Liver (tissue), 10 donors: ENCODE measurements at places on chromosomes 1 and 21.

DNA sequence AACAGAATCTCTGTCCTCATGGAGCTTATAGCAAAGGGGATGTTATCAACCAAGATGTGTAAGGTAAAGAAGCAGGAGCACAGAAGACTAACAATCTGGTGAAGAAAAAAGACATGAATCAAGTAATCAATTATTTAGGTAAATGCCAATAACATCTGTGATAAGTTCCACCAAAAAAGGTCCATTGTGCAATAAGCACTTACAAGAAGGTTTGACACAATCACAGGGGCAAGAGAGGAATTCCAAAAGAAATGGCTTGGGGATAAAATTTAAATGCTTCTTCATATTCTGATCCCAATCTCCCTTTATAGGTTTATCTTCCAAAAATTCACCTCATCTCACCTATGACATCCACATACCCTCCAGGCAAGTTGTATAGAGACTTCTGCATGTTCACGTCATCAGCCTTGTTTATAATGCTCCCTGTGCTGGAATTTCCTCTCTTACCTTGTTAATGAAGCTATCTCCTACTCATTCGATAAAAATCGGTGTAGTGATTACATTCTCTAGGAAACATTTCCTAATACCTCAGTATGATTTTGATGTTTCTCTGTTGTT lies 53.6 kb upstream of the DPT start:
- no peaks in the 10 kb centered on the region for H3K36me3 ChIP-seq
- H3K27me3 ChIP-seq, result no peaks in the 10 kb centered on the region
- H3K4me3 ChIP-seq, result no peak overlapping the region
- H3K4me1 ChIP-seq, result no peaks in the 10 kb centered on the region
- H3K27ac ChIP-seq, result no peak overlapping the region

GRCh38 chr1:30965924-30966599 lies 57.5 kb upstream of the SDC3 start:
- peaks cover 3% of the 10 kb centered on the region for H3K4me1 ChIP-seq
- no peak for DNase-seq

- no peak overlapping the region for H3K4me3 ChIP-seq
- DNase-seq, result no peak
- no peaks in the 10 kb centered on the region for H3K27me3 ChIP-seq
These were observed 52.1 kb upstream of the SLC44A3 start for GRCh38 chr1:94768036-94768435.

DNA sequence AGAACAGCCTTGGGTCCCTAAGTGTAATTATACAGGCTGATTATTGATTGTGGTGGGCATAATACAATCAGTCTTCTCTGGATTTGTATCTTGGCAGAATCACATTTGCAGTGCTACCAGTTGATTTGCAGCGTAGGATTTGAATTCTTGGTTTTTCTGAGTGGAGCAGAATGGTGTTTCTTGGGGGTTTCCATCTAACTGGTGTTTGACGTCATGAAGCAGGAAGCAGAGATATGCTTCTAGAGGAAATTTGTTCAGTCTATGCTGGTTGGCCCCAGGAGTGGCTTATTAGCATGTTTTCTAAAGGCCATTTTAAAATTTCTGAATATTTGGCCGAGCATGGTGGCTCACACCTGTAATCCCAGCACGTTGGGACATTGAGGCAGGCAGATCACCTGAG lies 3.4 kb downstream of the CTTNBP2NL start:
- H3K27me3 ChIP-seq, result no peaks in the 10 kb centered on the region
- H3K4me1 ChIP-seq, result peaks cover 13% of the 10 kb centered on the region
- no peak overlapping the region for H3K4me3 ChIP-seq
- H3K27ac ChIP-seq, result no peak overlapping the region
- DNase-seq, result no peak
